Sigmoid colon (tissue), 7 donors: ENCODE measurements at places on chromosomes 12 and 14. TPM values are rescaled to one million over a fixed set of nuclear protein-coding genes. Genes with fewer than 3 reads are reported as not detected.

GRCh38 chr14:56989359-56989758 lies 179.1 kb upstream of the OTX2 start:
- DNase-seq = no peak

GRCh38 chr14:77730976-77731497 lies 23.1 kb downstream of the SLIRP start:
- DNase-seq = no peak

- DNase-seq = no peak
These were observed 130.6 kb upstream of the SINHCAF start for GRCh38 chr12:31456562-31456961.

GRCh38 chr12:30200864-30201263 lies 417.1 kb upstream of the TMTC1 start:
- no peak for DNase-seq

GRCh38 chr12:123096182-123096581 lies 54.7 kb downstream of the PITPNM2 start:
- no peak for DNase-seq

DNA sequence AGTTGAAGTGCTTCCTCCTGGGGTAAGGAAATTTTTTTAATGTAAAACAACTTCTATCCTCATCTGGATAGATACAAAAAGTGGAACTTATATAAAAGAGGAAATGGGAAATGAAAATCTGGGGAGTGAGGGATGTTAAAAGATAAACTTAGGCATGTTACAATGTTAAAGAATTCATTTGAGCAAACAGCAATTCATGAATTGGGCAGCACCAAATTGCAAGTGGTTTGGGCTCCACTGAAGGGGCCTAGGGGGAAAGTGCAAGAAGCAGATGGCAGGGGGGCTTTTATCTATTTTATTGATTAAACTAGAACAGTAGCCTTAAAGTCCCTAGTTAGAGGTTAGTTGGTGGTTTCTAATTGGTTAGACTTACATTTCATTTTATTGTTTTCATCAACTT lies 118.1 kb upstream of the NAP1L1 start:
- no peak for DNase-seq

- DNase-seq = no peak
These were observed 22.5 kb downstream of the RHOF start for GRCh38 chr12:121770813-121771625.

- no peak for DNase-seq
These were observed 61.7 kb upstream of the OVCH1 start for GRCh38 chr12:29559198-29559597.

DNA sequence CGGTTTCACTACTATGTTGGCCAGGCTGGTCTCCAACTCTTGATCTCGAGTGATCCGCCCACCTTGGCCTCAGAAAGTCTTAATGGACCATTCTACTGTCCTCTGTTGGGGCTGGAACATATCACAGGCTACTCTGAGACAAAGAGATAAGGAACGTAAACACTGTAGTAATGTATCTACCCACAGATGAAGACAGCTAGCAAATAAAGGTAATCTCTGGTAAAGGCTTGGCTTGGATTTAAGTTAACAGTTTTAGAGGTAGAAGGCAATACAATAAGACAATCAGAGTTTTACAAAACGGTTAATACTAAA lies 44.6 kb upstream of the ISM2 start:
- DNase-seq = no peak

DNA sequence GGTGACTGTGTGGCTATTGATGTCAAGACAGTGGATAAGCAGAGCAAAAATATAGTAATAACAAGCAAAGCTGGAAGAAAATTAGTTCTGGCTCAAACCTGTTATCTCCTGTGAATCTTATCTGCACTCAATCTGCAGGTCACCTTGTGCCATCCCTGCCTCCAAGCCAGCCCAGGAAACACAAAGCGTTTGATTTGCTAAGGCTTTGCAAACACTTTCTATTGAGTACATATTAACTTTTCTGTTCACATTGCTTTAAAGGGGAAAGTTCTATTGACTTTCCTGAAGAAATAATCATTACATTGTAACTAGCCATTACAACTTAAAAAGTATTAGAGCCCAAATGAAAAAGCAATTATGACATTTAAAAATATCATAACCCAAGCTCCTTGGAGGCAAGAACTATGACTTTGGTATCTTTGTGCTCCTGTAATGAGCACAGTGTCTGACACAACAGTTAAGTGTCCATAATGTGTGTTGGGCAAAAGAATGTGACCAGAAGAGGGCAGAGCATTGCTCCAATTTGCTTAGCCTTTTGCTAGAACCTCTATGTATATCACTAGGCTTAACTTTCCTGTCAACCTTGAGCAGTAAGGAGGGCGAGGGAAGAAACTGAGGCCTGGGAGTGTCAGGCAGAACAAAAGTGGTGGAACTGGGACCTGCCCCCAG lies 24.7 kb downstream of the SERPINA3 start:
- DNase-seq = no peak

DNA sequence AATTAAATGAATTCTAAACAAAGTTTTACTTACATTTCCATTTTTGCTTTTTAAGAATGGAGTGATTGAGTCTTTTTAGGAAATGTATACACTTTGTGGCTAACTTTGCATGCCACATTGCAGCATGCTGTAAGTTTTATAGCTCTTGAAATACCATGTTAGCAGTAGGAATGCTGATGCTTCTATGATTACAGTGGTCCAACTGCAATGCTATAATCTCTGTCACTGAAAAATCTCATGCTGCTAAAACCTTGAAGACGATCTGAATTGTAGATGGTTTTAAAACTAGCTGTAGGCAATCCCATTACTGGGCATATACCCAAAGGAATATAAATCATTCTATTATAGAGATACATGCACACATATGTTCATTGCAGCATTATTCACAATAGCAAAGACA lies 127.6 kb downstream of the WIF1 start:
- no peak for DNase-seq

- DNase-seq = no peak
These were observed 26.1 kb upstream of the ANP32D start for GRCh38 chr12:48446161-48446776.

DNA sequence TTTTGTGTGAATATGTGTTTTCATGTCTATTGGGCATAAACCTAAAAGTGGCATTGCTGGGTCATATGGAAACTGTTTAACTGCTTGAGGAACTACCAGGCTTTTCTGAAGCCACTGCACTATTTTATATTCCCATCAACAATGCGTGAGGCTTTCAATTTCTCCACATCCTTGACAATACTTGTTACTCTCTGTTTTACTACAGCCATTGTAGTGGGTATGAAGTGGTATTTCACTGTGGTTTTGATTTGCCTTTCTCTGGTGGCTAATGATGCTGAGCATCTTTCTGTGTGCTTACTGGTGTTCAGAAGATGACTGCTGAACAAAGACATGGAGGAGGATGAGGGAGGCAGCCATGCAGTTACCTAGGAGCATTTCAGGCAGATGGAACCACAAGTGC lies 13.2 kb upstream of the TDG start:
- no peak for DNase-seq

PCED1B gene
- 11.9 TPM for total RNA-seq

MMP14 gene
- 124 TPM for total RNA-seq

SOS2 gene
- total RNA-seq = 31.9 TPM

PRPF40B gene
- total RNA-seq = 15.3 TPM

LRTM2 gene
- not detected for total RNA-seq

GPR137C gene
- 0.55 TPM for total RNA-seq

HPD gene
- 2.8 TPM for total RNA-seq

KITLG gene
- 70.2 TPM for total RNA-seq
